ENCODE measurements at places on chromosomes 2 and 18. TPM values are rescaled to one million over a fixed set of nuclear protein-coding genes. Genes with fewer than 3 reads are reported as not detected.

GRCh38 chr2:205733648-205734047, 51.3 kb downstream of the NRP2 start:
- no peak for DNase-seq

DNA sequence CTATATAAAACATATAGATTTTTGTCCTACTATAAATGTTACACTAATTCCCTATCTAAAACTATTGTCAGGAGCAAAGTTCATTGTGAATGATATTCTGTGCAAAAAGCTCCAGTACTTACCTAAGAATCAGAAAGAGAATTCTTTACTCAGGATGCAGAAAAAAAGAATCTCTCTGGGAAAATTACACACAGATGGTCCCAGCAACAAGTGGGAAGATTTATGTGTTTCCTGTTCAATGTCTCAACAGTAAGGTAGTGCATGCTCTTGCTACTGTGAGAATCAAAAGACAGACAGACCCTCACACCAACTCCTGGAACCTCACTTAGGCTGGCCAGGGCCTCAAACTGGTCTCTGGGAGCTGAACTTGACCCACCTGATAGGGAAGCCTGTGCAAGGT, 11.2 kb upstream of the NAPG start:
- no peak for DNase-seq

GRCh38 chr18:12599966-12600365, 57.9 kb downstream of the SPIRE1 start:
- no peak for DNase-seq

The CSRNP3 gene
- 1.2 TPM for polyA plus RNA-seq

- no peak for DNase-seq
These were observed 310.6 kb upstream of the PIK3C3 start for GRCh38 chr18:41644466-41644865.

DNA sequence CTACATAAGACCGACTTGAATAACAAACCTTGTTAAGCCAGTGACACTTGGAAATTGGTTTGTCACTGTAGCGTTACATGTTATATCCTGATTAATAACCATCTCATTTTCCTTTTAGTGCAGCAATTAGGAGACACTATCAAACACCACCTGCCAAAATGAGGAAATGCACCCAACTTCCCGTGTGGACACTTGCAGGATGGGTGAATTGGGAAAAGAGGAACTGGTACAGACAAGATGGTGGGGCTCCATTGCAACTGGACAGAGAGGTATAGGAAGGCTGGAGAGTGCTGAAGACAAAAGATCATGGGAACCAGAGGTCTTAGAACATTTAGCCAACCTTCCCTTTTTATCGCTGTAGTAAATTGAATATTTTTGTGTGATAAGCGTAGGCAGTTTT, 816.3 kb upstream of the HS6ST1 start:
- no peak for DNase-seq

GRCh38 chr2:120419955-120420354, 74.0 kb downstream of the INHBB start:
- no peak for DNase-seq

The FAM110C gene
- not detected for polyA plus RNA-seq

DNA sequence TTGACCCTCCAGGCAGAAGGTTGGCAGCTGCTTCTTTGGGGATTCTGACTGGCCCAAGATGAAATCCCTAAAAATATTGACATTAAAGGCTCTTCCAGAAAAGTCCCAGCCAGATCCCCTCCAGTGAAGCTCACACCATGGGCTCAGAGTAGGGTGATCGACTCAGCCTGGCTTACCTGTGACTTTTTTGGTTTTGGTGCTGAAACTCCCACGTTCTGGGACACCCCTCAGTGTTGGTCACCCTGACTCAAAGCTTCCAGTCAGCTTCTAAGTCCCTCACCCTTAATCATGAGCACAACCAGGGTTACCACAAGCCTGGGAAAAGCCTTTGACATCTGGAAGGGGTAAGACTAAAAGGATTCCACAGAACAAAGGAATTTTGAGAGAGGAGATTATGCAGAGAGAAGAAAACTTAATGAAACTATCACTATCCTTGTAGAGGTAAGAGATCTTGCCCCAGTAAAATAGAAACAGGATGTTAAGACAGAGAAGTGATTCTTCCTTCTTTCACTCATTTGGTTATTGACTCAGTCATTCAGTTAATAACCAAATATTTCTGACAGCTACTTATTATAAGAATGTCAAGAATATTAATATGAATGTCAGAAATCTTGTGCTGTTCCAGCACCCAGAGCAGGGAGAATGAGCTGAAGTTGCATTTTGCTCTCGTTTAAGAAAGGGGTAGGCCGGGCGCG, 66.8 kb upstream of the SEC11C start:
- no peak for DNase-seq

GRCh38 chr2:9637330-9637729, 6.5 kb upstream of the YWHAQ start:
- DNase-seq, result peak; percentile 79

The OXER1 gene
- not detected for polyA plus RNA-seq

- no peak for DNase-seq
These were observed 148.3 kb downstream of the RHBDD1 start for GRCh38 chr2:226983895-226984749.

DNA sequence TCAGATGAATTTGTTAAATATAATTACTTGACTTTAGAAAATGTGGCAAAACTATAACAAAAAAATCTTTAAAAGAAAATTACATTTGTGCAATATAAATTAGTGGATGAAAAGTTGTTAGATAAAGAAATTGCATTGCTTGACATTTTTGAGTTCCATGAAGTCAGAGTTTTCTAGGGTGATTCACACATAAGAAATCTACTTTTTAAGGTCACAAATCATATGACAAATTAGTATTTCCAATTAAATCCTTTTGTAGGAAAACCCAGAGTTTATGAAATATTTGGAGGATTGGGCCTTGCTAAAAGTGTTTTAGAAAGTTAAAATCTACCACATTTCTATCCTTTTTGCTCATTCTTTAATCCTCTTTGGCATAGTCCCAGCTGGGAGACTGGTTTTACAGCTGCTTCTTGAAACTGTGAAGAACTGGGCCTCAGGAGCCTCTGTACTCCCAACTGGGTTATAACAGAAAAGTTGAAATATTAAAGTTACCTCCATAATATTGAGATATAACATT, 289.2 kb downstream of the LRRTM4 start:
- no peak for DNase-seq

GRCh38 chr2:98026927-98027522, 31.3 kb upstream of the TMEM131 start:
- no peak for DNase-seq

The GPC1 gene
- polyA plus RNA-seq, result 66.4 TPM

DNA sequence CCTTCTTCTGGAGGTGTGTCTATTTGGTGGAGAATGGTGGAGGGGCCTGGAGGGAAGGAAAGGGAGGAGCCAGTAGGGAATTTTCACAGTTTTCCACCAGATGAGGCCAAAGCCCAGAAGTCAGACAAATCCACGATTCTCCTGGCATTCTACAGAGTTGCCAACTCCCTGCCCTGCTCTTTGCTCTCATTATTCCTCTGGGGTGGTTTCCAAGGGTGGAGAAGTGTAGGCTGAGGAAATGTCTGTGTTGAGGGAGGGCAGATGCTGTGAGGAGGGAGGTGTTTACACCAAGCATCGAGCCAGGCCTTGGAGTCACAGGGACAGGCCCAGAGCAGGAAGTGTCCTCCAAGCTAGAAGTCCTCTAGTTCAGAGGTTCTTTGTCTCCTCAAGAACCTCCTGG, 124.1 kb upstream of the LGALSL start:
- DNase-seq, result peak; percentile 64

- peak; percentile 42 for DNase-seq
These were observed 133.9 kb upstream of the CDH20 start for GRCh38 chr18:61199171-61199848.

GRCh38 chr2:232875256-232876121, 5.4 kb downstream of the SNORC start:
- DNase-seq, result no peak

The EFEMP1 gene
- polyA plus RNA-seq, result 1,145 TPM

DNA sequence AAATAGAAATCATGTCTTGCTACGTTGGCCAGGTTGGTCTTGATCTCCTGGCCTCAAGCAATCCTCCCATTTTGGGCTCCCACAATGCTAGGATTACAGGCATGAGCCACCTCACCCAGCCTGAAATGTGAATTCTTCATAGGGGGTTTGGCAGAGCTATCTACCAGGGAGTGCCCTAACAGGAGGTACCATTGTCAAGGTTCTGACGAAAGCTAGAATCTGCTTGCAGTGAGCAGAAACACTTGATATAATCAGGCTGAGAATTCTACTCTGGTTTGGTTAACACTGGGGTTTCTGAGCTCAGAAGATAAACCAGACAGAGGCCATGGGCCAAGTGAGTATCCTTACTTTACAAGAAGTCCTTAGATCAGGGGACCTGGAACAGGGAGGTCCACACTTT, 7.2 kb upstream of the LAMA3 start:
- DNase-seq, result no peak

DNA sequence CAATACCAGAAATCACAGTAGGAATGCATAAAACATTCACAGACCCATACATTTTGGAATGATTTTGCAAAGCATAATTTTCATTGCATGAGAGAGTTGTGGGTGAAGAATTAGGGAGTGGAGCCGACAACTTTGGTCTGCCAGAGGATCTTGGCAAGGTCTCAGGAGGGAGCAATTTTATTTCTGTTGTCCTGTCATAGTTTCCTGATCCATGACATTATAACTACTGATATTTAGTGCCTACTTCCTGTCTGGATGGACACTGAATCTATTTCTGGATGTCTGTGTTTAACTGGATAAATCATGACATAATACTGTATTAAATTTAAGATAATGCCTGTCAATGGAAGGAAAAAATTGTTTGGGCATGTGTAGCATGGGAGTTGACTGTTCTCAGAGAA, 2.4 kb downstream of the ITGA4 start:
- peak; percentile 54 for DNase-seq

- peak; percentile 77 for DNase-seq
These were observed 63.7 kb downstream of the COL4A3 start for GRCh38 chr2:227228061-227228667.

- DNase-seq, result no peak
These were observed 64.2 kb upstream of the THOC1 start for GRCh38 chr18:332007-332406.

DNA sequence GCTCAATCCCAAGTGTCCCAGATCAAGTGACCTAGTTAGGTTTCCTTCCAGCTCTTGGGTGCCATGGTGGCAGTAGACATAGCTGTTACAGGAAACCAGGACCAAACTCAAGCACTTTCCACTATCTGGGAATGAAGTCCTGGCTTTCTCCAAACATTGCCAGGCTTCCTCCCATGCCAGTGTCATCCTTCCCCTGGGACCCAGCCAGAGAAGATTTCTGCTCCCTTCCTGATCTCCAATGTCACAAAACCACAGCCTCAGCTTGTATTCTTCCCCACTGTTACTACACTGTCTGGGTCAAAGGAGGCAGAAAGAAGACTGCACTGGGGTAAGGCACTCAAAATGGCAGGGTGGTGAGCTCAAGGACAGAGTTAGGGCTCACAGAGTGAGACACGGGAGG, 347.1 kb downstream of the TNS1 start:
- no peak for DNase-seq

- DNase-seq, result no peak
These were observed 294.0 kb downstream of the DSC3 start for GRCh38 chr18:30748541-30748940.

DNA sequence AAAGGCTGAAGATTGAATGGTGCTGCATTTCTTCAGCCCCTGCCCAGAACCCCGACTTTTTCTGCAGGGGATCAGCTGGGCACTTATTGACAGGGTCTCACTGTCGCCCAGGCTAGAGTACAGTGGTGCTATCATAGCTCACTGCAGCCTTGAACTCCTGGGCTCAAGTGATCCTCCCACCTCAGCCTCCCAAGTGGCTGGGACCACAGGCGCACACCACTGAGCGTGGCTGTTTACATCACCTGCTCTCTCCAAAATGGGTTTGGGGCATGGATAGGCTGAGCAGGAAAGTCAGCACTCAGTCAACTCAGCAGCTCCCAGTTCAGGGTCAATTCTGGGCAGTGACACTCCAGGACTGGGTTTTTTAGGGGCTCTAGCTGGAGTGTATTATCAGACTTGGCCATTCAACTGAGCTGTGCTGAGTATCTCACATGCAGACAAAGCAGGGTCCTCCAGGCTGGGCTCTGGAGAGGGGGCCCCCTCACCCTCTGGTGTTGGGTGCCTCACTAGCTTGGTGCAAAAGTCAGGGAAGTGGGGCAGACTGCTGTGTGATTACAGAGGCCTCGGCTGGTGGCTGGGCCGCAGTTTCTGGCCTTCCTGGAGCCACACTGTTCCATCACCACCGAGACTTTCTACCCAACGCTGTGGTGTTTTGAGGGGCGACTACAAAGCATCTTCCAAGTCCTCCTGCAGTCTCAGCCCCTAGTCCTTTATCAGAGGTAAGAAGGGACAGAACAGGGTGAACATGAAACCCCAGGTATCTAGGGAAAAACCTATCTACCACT, 4.5 kb downstream of the ABHD1 start:
- DNase-seq, result no peak

GRCh38 chr2:110773401-110773921, 41.1 kb downstream of the ACOXL start:
- DNase-seq, result no peak

The CHPF gene
- 179 TPM for polyA plus RNA-seq

DNA sequence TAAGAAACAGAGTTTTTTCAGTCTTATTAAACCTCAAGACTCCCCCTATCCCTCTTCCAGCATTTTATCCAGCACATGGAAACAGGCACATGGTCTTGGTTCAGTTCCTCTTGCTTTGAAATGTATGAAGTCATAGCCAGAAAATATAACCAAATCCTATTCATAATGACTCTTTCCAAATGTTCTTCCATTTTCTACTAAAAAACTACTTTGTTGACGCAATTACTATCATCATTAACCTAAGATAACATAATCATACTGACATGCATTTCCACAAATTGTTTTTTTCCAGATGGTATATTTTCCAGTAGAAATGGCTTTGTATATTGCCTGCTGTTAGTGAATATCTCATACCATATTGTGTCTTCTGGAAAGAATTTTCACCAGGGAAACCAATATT, 261.3 kb downstream of the PID1 start:
- no peak for DNase-seq

Data from GM23248 (cell line).